ENCODE measurements at places on chromosomes 4 and X.

DNA sequence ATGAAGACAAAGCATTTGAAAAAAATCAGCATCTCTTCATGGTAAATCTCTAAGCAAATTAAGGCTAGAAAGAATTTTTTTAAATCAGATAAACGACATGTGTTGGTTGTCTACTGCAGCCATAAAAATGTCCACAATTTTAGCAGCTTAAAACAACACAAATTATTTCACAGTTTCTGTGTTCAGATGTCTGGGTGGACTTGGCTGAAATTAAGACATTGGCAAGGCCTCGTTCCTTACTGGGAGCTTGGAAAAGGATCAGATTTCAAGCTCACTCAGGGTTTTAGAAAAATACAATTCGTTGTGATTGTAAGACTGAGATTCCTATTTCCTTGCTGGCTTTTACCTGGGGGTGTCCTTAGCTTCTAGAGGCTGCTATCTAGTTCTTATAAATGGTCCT, 1470.6 kb downstream of the PCDH19 start:
- DNase-seq = no peak

DNA sequence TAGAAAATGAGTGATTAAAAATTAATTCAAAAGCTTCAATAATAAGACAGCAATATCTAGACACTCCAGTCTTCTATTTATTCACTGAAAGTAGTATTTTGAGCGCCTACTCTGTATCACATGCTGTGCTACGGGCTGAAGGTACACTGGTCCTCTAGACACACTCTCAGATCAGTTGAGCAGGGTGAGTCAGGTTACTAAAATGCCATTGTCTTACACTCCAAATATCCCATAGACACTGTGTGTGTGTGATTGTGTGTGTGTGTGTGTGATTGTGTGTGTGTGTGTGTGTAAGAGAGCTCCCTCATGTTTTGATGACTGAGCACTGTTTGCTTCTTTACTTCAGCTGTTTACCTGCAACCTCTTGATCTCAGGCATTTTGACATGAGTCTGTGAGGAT, 342.8 kb upstream of the BOD1L1 start:
- DNase-seq = no peak

- DNase-seq = no peak
Observed at GRCh38 chr4:2489081-2489805, 20.3 kb downstream of the RNF4 start.

DNA sequence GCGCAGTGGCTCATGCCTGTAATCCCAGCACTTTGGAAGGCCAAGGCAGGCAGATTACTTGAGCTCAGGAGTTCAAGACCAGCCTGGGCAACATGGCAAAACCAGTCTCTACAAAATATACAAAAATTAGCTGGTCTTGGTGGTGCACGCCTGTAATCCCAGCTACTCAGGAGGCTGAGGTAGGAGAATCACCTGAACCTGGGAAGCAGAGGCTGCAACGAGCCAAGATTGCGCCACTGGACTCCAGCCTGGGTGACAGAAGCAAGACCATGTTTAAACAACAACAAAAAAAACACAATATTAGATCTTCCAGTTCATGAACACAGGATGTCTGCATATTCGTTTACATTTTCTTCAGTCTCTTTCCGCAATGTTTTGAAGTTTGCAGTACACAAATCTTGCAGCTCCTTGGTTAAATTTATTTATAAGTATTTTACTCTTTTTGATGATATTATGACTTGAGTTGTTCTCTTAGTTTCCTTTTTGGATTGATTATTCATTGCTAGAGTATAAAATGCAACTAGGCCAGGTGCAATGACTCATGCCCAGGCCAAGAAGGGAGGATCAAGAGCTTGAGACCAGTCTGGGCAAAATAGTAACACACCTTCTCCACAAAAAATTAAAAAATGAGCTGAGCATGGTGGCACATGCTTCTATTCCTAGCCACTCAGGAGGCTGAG, 30.4 kb upstream of the ABCG2 start:
- DNase-seq = no peak

DNA sequence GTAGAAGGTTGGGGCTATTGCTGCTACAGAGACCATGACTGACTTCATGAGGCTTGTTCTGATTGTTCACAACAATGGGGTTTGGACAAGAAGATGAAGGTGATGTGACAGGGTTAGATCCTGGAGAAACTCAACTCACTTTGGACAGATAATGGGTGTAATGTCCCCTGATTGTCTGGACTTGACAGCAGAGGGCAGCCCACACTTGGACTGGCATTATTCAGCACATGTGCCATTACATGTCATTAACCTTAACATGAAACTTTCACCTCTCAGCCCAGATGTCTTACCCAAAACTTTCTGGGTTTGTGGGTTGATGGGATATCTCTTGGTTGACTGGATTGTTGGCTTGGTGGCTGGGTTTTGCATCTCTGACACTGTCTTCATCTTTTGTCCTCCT, 101.5 kb downstream of the MXRA5 start:
- no peak for DNase-seq

- DNase-seq = no peak
Observed at GRCh38 chrX:113058634-113059033, 218.0 kb upstream of the AMOT start.

- no peak for DNase-seq
Observed at GRCh38 chrX:34341258-34341657, 209.1 kb upstream of the FAM47A start.

DNA sequence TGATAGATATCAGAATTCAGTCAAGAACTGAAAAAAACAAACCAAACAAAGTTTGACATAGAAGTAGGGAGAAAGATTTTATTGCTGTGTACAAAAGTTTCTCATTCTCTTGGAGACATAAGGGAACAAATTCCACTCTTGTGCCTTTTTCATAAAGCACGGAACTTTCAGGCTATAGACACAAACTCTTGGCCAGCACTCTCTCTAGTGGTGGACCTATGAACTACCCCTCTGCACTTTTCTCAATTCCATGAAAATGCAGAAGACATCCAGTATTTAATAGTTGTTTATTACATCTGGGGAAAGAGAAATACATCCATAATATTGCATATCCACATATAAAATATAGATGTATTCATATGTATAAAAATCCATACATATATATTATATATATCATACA, 291.6 kb upstream of the HS3ST1 start:
- DNase-seq = no peak

DNA sequence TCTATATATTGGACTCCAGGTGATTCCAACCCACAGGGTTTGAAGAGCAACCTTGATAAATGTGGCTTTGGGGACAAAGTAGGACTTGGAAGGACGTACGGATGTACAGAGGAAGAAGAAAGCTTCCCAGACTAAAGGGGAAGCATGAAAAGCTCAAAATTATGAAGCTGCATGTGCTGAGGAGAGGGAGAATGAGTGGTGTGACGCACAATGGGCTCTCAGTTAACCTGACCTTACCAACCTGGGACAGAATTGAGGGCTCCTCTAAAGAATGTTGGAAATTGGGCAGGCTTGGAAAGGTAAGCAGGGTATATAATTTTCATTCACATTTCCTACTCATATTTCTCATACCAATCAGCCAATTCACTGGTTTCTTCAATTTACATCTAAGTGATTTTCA, 10.5 kb upstream of the TIGD2 start:
- DNase-seq = no peak

- DNase-seq = no peak
Observed at GRCh38 chr4:148258535-148258934, 183.7 kb downstream of the NR3C2 start.

- DNase-seq = no peak
Observed at GRCh38 chr4:2368746-2369437, 49.6 kb downstream of the ZFYVE28 start.

GRCh38 chr4:19791422-19792123, 460.1 kb upstream of the SLIT2 start:
- DNase-seq = no peak

DNA sequence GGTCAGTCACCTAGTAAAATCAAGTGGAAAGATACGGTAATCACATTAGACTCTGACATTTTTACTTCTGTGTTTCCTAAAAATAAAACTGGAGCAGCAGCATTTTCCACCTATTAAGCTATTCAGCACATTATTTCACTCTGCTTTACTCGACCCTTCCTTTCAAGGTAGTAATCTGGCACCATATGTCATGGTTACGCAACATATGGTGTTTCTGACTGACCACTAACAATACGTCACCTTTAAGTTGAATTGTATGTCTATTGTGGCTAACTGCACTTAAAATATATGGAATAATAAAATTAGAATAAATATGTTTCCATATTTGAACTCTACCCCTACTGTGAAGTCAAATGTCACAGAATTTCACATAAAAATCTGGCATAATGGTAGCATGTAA, 168.8 kb downstream of the CDS1 start:
- no peak for DNase-seq

GRCh38 chr4:576991-577498, 950 bp upstream of the TMEM271 start:
- DNase-seq = no peak

DNA sequence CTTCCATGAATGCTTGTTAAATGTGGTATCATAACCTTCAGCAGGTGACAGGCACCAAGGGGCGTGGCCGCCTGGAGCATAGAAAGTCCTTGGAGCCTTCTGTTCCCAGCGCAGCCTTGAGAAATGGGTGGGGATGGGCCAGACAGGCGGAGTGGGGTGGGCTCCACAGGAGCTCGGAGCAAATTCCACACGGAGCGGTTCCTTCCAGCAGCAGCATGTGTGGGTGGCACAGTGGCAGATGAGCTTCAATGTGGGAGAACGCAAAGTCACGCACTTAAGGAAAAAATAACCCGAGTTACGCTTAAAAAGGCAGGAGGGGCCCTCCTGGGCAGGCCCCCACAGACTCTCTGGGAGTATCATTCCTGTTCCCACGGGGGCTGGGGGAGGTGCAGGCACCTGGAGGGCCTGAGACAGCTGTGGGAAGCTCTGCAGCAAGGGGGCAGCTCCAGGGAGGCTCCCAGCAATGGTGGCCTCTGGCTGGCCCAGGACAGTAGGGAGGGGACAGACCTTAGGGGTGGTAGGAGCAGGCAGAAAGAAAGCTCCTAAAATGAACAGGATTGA, 15.3 kb downstream of the TMEM271 start:
- DNase-seq = no peak

- no peak for DNase-seq
Observed at GRCh38 chr4:36997727-36998126, 246.8 kb upstream of the NWD2 start.

- DNase-seq = no peak
Observed at GRCh38 chr4:15390494-15390893, 37.3 kb upstream of the C1QTNF7 start.

DNA sequence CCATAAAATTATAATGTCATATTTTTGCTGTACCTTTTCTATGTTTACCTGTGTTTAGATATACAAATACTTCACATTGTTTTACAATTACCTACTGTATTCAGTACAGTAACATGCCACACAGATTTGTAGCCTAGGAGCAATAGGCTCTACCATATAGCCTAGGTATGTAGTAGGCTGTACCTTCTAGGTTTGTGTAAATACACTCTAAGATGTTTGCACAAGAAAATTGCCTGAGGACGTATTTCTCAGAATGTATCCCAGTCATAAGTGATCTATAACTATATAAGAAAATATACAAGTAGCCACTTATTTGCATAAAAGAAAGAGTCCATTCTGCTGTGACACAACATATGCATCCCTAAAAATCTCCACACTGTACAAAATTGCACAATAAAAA, 36.3 kb upstream of the SCML1 start:
- DNase-seq = no peak

DNA sequence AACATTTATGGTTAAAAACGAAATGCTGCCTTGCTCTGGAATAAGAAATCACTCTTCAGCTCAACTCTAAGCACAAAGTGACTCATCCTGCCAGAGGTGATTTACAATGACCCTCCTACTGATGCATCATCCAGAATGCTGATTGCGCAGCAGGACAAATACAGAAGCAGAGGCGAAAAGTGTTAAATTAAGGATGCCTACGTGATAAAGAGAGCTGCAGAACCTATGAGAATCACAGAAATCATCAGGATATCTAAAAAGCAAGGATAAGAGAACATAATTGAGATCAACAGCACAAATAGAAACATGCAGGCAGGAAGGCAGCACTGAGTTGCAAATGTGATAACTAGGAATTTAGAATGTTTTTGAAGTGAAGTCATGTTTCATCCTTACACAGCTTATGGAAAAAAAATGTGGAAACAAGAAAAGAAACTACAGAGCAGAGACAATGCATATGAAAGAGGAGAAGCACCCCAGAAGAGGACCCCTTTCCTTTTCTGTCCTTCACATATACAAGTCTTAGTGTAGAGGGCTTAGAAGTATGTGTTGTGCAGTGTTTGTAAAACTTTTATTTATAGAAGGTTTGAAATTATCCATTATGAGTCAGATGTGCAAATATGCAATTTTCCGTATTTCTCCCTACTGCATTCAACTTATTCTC, 188.4 kb downstream of the SLC7A11 start:
- no peak for DNase-seq

- DNase-seq = no peak
Observed at GRCh38 chr4:526971-527460, 28.0 kb downstream of the PIGG start.

DNA sequence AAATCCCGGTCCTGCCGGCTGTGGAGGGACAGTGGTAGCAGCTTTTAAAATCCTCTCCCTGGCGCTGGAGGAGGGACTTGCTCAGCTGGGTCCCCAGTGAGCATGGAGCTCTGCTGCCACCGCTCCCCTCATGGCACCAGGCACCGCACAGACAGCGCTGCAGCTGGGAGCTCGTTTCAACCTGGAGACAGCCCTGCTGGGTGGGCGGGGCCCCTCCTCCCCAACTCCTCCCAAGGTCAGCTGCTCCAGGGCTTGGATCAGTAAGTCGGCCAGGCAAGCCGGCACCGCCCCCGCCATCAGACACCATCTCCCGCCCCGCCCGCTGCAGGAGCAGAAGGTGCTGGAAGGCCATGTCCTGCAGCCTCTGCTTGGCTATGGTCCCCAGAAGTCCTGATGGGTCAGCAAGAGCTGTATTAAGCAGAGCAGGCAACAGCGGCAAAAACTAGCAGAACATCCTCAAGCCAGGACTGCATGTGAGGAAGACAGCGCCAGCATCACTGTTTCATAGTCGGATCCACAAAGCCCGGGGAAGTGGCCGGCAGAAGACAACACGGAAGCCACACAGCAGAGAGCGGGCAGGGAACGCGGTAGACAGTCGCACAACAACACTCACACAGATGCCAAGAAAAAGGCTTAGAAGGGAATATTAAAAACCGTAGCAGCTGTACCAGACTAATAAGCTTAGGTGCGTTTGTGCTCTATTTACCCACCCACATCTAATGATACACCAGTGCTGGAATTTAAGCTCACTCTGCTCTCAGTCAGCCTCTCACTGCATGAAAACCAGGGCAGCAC, 16.2 kb downstream of the ZFYVE28 start:
- DNase-seq = no peak

- no peak for DNase-seq
Observed at GRCh38 chrX:110851780-110852179, 56.2 kb upstream of the CHRDL1 start.

DNA sequence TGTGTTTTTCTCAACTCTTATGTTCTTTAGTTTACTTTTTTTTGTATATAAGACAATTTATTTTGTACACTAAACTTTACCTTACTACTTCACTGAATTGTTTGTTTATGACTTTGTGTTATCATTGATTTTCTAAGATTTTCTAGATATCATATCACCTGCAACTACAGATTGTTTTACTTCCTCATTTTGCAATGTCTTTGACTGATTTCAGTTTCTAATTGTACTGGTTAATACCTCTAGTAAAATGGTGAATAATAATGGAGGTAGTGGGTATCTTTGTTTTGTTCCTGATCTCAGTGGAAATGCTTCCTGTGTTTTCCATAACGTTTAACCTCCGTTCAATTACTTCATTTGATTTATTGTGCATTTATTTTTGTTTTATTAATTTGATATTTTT, 490.2 kb downstream of the TLL1 start:
- no peak for DNase-seq

GRCh38 chr4:26964994-26965393, 104.4 kb downstream of the STIM2 start:
- DNase-seq = no peak

Data from stimulated activated CD8-positive, alpha-beta memory T cell treated with anti-CD3 and anti-CD28 coated beads, Interleukin-7, amount 100 ng/mL, for 1 hour (primary cell).